Omental fat pad (tissue), 4 donors: ENCODE measurements at places on chromosomes 11 and 22. TPM values are rescaled to one million over a fixed set of nuclear protein-coding genes. Genes with fewer than 3 reads are reported as not detected.

KRTAP5-1 gene
- not detected for total RNA-seq

NEFH gene
- 0.38 TPM for total RNA-seq

SLC1A2 gene
- 3.7 TPM for total RNA-seq

PANX1 gene
- total RNA-seq: 16.7 TPM
